ENCODE measurements at places on chromosomes 11 and 22.
A peak's percentile ranks its signal among the peaks of the same experiment; 100 is the strongest.

DNA sequence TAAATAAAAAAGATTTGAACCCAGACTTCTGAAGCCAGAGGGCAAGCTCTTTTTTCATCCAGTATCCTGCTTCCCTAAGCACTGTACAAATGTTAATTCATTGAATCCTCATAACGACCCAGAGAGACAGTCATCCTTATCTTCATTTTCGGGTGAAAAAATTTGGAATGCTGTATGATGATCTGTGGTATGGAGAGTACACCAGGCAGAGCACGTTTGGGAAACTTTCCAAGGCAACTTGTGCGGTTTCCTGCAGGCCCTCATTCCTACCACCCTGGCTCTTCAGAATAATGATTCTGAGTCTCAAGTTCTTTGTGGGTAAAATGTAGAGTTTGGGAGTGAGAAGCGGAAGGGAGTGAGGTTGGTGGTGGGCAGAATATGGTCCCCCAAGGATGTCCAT lies 177.9 kb upstream of the CADM1 start:
- no peak for DNase-seq
- H3K36me3 ChIP-seq = no peaks in the 10 kb centered on the region
- no peak overlapping the region for H3K27ac ChIP-seq
- no peaks in the 10 kb centered on the region for H3K4me1 ChIP-seq
- H3K4me3 ChIP-seq = no peak overlapping the region

GRCh38 chr22:19501897-19502447 lies 22.2 kb downstream of the CLDN5 start:
- no peak overlapping the region for H3K27ac ChIP-seq
- H3K36me3 ChIP-seq = peaks cover 19% of the 10 kb centered on the region
- no peak for DNase-seq
- H3K4me3 ChIP-seq = no peak overlapping the region
- peaks cover 5% of the 10 kb centered on the region for H3K4me1 ChIP-seq
- no peaks in the 10 kb centered on the region for H3K27me3 ChIP-seq

DNA sequence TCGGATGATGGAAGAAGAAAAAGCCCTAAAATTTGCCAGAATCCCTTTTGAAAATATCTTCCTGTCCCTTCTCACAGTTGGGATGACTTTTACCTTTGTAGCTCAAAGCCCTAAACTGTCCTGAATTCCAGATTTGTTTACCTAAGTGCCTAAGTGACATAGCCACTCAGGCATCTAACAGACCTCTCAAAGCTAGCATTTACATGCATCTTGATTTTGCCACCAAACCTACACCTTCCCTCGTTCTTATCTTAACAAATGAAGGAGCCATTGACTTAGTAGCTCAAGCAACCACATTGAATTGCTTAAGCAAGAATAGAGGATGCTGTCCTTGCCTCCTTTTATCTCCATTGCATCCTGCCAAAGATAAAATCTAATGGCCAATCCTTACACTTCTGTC lies 198.4 kb upstream of the NTM start:
- peaks cover 9% of the 10 kb centered on the region for H3K4me1 ChIP-seq
- H3K36me3 ChIP-seq = peaks cover 4% of the 10 kb centered on the region
- H3K27ac ChIP-seq = no peak overlapping the region
- DNase-seq = no peak

DNA sequence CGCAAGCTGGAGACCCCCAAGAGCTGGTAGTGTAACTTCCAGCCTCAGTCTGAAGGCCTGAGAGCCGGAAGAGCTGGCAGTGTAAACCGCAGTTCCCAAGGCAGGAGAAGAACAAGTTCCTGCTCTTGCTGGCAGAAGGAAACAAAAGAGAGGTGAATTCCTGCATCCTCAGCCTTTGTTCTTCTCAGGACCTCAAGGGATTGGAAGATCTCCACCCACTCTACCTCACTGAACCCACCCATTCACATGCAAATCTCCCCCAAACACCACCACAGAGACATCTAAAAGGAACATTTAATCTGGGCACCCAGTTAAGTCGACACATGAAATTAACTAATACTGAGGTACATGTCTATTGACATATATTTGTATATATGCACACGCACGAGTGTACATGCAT lies 1310.3 kb downstream of the TBC1D22A start:
- peak; percentile 17 for DNase-seq
- peaks cover 32% of the 10 kb centered on the region for H3K36me3 ChIP-seq
- peaks cover 37% of the 10 kb centered on the region for H3K4me1 ChIP-seq
- H3K4me3 ChIP-seq = peak overlapping the region; percentile 27
- peaks cover 21% of the 10 kb centered on the region for H3K27me3 ChIP-seq

- H3K4me3 ChIP-seq = no peak overlapping the region
- DNase-seq = peak; percentile 48
- H3K4me1 ChIP-seq = peaks cover 28% of the 10 kb centered on the region
- peaks cover 8% of the 10 kb centered on the region for H3K36me3 ChIP-seq
- H3K27ac ChIP-seq = no peak overlapping the region
- H3K27me3 ChIP-seq = no peaks in the 10 kb centered on the region
Observed at GRCh38 chr22:43828998-43829782, 17.1 kb upstream of the EFCAB6 start.

GRCh38 chr11:107916671-107917241 lies 11.5 kb upstream of the RAB39A start:
- H3K27ac ChIP-seq = no peak overlapping the region
- no peaks in the 10 kb centered on the region for H3K27me3 ChIP-seq
- peak; percentile 81 for DNase-seq
- 0 out of 2 replicates have a peak, but pooled peaks cover 2% of the 10 kb centered on the region for H3K4me1 ChIP-seq
- H3K4me3 ChIP-seq = no peak overlapping the region

DNA sequence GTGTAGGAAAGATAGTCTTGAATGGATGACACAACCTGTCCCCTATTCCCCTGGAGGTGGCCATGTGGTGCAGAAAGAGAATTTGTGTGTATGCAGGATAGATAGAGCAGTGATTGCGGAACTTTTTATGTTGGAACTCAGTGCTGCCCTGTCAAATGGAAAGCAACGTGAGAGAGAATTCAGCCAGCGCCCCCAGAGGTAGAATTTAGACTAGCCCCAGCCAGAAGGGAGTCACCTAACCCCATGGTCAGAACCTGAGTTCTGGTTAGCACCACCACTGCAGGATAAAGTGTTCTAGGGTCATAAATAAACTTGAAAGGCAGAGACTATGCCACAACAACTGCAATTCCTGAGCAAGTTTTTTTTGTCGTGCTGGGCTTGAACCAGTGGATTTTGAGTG lies 152.9 kb upstream of the GRIA4 start:
- peak; percentile 38 for DNase-seq
- no peaks in the 10 kb centered on the region for H3K36me3 ChIP-seq
- no peaks in the 10 kb centered on the region for H3K27me3 ChIP-seq
- H3K4me3 ChIP-seq = no peak overlapping the region
- H3K27ac ChIP-seq = no peak overlapping the region
- no peaks in the 10 kb centered on the region for H3K4me1 ChIP-seq

DNA sequence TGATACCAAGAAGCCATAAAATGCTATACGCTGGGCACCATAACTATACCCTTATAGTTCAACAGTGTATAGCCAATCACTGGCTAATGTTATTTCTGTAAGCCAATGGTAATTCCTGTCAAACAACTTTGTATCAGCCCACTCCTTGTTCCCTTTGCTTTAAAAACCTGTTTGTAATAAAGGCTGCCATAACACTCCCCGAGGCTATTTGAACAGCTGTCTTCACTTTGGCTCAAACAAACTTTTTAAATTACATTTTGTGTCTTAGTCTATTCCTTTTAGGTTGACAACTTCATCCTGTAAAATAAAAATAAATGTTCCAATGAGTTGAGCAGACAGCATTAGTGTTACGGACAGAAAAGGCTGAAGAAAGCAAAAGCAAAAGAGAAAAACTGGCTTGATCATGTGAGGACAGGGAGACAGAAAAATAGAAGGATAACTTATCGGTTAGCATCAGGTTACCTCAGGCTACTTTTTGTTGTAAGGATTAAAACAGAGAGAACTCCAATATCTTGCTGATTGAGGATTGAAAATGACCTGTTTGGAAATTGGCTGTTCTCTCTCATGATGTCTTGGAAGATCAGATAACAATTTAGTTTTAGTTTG lies 95.0 kb downstream of the AASDHPPT start:
- H3K27me3 ChIP-seq = no peaks in the 10 kb centered on the region
- DNase-seq = no peak
- H3K27ac ChIP-seq = no peak overlapping the region
- H3K4me3 ChIP-seq = no peak overlapping the region
- peaks cover 13% of the 10 kb centered on the region for H3K36me3 ChIP-seq
- peaks cover 24% of the 10 kb centered on the region for H3K4me1 ChIP-seq

DNA sequence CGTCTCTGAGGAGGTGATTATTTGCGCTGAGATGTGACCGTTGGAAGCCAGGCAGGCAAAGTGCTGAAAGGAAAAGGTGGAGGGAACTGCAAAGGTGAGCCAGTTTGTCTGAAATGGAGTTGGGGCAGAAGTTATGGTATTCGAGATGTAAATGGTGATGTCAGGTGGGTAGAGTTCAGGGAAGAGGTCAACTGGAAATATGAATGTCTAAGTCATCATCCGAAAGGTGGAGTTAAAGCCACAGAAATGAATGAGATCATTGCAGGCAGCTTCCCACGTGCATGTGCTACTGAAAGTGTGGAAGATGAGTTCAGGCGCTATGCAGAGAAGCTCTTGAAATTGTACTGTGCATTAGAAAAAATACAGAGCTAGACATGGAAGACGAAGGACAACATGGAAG lies 2.2 kb upstream of the BPIFC start:
- H3K4me1 ChIP-seq = no peaks in the 10 kb centered on the region
- no peak for DNase-seq
- H3K27ac ChIP-seq = no peak overlapping the region
- H3K36me3 ChIP-seq = no peaks in the 10 kb centered on the region
- no peak overlapping the region for H3K4me3 ChIP-seq

DNA sequence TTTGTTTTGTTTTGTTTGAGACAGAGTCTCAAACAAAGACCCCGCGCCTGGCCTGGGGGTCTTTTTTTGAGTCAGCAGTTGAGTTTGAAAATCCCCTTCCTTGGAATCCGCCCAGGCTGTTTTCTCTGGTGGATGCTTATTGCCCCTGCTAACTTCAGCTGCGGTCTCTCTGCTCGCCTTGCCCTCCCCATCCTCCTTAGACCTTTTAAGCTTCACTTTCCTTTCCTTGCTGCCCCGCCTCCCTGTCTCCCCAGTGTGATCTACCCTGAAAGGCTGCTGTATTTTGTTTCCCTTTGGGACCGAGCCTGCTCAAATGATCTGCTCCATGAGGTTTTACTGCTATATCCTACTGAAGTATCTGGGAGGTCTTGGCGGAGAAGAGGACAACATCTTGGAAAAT lies 2.5 kb downstream of the USP18 start:
- no peak overlapping the region for H3K4me3 ChIP-seq
- H3K36me3 ChIP-seq = no peaks in the 10 kb centered on the region
- H3K27ac ChIP-seq = no peak overlapping the region

GRCh38 chr22:21994881-21995444 lies 12.4 kb upstream of the TOP3B start:
- H3K4me3 ChIP-seq = no peak overlapping the region
- no peak overlapping the region for H3K27ac ChIP-seq
- H3K27me3 ChIP-seq = peaks cover 100% of the 10 kb centered on the region
- no peaks in the 10 kb centered on the region for H3K36me3 ChIP-seq

DNA sequence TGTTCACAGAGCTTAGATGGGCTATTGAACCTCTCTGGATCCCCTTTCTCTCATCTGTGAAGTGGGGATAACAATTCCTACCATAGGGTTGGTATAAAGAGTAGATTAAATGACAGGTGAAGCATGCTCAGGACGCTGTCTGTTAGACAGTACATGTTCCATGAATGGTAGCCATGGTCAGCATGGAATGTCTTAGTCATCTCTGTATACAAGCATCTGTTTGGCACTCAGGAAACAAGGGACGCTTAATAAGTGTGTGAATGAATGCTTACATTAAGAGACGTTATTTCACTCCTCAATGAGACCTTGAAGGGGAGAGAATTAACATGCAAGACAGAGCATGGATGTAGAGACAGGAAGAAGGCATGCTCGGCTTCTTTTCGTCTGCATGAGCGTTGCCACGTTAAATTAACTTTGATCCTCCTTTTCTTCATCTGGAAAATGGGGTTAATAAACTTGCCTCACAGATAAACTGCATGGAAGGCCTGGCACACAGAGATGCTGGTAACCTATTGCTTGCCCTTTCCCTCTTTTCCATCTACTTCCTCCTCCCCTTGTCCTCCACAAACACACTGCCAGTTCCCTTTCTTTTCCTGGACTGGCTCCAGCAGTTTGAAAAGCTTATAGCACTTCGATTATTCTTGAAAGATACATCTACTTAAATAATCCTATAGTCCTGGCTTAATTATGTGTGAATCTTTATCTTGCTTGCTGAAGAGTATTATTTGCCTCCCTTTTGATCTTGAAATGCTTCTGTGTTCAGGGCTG lies 267.2 kb upstream of the MTNR1B start:
- H3K27me3 ChIP-seq = no peaks in the 10 kb centered on the region
- H3K27ac ChIP-seq = no peak overlapping the region
- H3K4me3 ChIP-seq = no peak overlapping the region
- peaks cover 18% of the 10 kb centered on the region for H3K36me3 ChIP-seq

GRCh38 chr22:46969961-46970360 lies 207.5 kb downstream of the TBC1D22A start:
- H3K4me1 ChIP-seq = peaks cover 15% of the 10 kb centered on the region
- DNase-seq = no peak
- H3K27me3 ChIP-seq = no peaks in the 10 kb centered on the region
- no peak overlapping the region for H3K27ac ChIP-seq
- no peak overlapping the region for H3K4me3 ChIP-seq
- H3K36me3 ChIP-seq = no peaks in the 10 kb centered on the region

GRCh38 chr11:20647976-20648565 lies 21.3 kb upstream of the NELL1 start:
- no peak overlapping the region for H3K4me3 ChIP-seq
- H3K27me3 ChIP-seq = no peaks in the 10 kb centered on the region
- H3K36me3 ChIP-seq = no peaks in the 10 kb centered on the region

DNA sequence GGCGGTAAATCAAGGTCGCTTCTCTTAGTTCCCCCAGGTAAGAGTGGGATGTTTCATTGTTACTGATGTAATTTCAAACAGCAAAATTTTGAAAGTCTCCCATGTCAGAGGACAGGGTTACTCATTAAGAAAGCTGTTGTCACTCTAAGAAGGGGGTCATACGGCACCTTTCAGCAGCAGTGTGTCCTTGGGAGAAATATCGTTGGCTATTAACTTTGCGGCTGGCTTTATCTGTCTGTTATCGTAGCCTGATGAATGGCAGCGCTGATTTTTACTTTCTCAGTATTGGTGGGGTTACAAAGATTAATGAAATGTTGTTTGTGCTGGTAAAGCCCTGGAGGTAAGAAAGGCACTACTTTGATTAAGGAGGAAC lies 27.5 kb upstream of the FBXO3 start:
- H3K36me3 ChIP-seq = no peaks in the 10 kb centered on the region
- no peak overlapping the region for H3K27ac ChIP-seq
- H3K4me1 ChIP-seq = peaks cover 9% of the 10 kb centered on the region
- no peak for DNase-seq

- no peak overlapping the region for H3K4me3 ChIP-seq
- peaks cover 10% of the 10 kb centered on the region for H3K27me3 ChIP-seq
- H3K27ac ChIP-seq = no peak overlapping the region
- H3K36me3 ChIP-seq = peaks cover 10% of the 10 kb centered on the region
Observed at GRCh38 chr11:33383920-33384209, 126.7 kb downstream of the HIPK3 start.

Measured in WTC11 (cell line).